Activated CD4-positive, alpha-beta T cell treated with anti-CD3 and anti-CD28 coated beads for 24 hours (primary cell): ENCODE measurements at places on chromosomes 5 and 9.

- DNase-seq = no peak
Observed at GRCh38 chr5:180126716-180127681, 55.4 kb upstream of the RNF130 start.

DNA sequence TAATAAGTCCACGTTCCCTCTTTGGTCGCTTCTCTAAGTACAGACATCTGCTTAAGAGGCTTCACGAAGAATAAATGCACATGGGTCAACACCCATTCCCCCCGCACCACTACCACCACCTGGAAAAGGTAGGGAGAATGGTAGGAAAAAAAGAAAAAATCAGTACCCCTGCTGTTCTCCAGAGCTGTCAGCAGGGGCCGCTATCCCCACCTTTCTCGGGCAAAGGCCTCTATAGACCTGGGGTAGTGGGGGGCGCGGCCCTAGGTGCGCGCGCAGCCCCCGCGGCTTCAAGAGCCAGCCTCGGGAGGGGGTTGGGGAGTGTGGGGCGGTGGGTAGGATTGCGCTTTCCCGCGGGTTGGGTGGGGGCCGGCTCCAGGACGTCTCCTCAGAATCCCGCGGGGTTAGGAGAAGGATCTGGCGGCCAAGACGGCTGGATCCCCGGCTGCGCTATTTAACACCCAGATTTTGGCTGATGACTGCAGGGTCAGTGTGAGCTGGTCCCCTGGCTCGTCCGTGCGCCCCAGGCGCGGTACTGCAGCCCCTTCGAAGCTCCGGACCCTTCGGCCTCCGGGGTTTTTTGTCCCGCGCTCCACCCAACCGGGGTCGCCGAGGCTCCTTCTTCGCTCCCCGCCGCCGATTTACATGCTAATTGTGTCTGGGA is 1.6 kb upstream of the SEMA6A start:
- no peak for DNase-seq

- DNase-seq = no peak
Observed at GRCh38 chr9:70263421-70263820, 4.6 kb downstream of the SMC5 start.

DNA sequence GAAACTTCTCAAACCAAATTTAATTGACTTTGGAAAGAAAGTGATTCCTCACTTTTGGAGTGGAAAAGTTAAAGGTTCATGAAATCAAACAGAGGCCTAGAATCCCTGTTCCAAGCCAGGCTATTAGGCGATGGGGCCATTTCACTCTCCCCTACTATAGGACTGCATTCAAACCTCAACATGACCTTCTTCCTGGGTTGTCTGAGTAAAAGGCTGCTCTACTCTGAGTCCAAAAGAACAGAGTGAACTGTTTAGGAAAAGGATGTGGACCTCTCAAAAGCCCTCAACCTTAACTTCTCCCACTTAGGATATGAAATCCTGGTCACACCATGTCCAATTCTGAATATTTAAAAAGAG is 15.8 kb downstream of the C5orf52 start:
- DNase-seq = no peak

DNA sequence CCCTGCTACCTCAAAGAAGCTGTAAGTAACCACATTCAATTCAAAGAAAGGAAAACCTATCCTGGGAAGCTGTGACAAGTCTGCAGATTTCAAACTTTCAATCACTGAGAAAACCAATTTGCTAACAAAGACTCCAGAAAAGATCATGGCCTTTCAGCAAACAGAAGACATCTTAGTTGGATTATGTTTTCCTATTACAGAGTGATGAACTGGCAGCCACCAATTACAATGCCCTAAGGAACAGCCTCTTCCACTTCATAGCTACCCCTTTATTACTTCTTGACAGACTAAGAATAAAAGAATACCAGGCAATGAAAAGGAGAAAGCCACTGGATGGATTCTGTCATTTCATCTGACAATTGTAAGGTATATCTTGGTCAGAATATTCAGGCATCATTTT is 128.2 kb upstream of the RASEF start:
- DNase-seq = no peak

- no peak for DNase-seq
Observed at GRCh38 chr5:167633931-167634341, 657.5 kb upstream of the WWC1 start.

DNA sequence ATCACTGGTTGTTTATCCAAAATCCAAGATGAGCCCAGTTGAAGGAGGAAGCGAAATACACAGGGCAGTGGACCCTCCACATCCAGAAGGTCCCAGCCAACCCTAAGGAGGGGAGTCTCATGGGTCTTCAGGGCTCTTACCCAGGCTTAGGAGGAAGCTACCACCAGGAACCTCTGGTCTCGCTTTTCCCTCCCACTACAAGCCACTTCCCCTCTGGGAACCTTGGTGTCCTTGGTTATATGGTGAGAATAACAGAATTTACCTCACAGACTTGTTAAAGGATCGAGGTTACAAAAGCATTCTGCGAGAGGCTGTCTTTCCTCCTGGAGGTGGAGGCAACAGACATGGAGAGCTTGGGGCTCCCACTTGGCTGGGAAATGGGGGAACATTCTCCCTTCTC is 3.4 kb downstream of the HIGD2A start:
- no peak for DNase-seq

GRCh38 chr9:109158651-109159050 is 8.4 kb downstream of the FRRS1L start:
- no peak for DNase-seq

- peak; percentile 41 for DNase-seq
Observed at GRCh38 chr5:77379558-77380061, 112.5 kb downstream of the WDR41 start.

GRCh38 chr9:95373069-95373681 is 55.7 kb upstream of the FANCC start:
- no peak for DNase-seq

- DNase-seq = no peak
Observed at GRCh38 chr9:121268851-121269641, 1.1 kb downstream of the GSN start.

DNA sequence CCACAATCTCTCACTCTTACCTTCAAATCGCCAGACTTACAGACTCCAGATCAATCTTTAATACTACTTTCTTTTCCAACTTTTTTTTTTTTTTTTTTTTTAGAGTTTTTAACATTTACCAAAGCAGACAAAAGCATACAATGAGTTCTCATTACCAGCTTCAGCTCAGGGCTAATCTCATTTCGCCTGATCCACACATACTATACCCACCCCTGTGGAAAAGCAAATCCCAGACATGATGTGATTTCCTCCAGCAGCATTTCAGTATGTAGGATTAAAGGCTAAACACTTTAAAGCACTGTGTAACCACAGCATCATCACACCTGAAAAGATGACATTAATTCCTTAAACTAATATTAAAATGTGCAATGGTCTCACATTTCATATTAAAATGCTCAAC is 138.8 kb upstream of the RETREG1 start:
- DNase-seq = no peak

GRCh38 chr5:114467729-114468128 is 105.9 kb downstream of the KCNN2 start:
- no peak for DNase-seq
